ENCODE measurements at places on chromosomes 12 and 14.

- DNase-seq = no peak
Measured at GRCh38 chr12:127386723-127387122, 880.2 kb upstream of the TMEM132C start.

- no peak for DNase-seq
Measured at GRCh38 chr14:30243805-30244204, 315.2 kb upstream of the G2E3 start.

- DNase-seq = no peak
Measured at GRCh38 chr12:19759227-19759626, 319.9 kb downstream of the AEBP2 start.

- DNase-seq = no peak
Measured at GRCh38 chr12:47755655-47756562, 2.8 kb downstream of the RAPGEF3 start.

DNA sequence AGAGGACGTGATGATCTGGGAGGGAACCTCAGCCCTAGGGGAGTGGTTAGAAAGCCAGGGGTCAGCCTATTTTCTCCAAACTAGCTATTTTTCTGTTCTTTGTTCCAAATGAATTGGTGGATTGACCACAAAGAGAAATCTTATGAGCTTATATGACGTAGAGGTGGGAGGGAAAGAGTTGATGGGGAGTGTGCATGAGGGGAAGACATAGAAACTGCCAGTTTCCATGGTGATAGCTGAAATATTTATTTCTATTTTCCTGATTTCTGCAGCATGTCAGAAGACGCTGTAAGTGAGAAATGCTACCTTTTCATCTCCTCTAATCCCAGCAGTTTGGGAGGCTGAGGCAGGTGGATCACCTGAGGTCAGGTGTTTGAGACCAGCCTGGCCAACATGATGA is 51.4 kb upstream of the CISTR start:
- no peak for DNase-seq
